Cardiac muscle cell (in vitro differentiated cells and primary cell): ENCODE measurements at places on chromosomes 2 and 18. TPM values are rescaled to one million over a fixed set of nuclear protein-coding genes. Genes with fewer than 3 reads are reported as not detected.

DNA sequence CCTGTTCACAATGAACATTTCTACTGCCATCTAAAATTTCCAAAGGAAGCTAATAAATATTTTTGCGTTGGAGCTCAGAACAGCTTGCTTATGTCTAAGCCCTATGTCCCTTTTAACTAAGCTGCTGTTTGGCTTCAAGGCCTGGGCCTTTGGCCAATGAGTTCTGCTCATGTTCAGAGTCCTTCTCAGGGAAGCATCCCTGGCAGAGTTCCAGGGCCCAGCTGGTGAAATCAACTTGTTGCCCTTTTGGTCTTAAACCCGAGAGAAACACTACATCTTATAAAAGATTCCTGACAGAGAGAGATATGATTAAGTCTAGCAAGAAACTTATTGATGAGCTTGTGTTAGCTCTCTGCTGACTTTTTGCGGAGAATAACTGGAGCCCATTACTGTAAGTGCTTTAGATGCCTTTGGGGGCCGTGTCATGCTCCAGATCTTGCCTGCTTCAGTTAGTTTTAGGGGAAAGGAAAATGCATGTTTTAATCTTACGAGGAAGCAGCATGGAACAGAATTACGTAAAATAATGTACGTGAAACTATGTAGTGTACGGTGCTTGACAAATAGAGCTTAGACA lies 102.5 kb upstream of the NOSTRIN start:
- H3K27me3 ChIP-seq: no peaks in the 10 kb centered on the region
- H3K4me3 ChIP-seq: no peak overlapping the region
- H3K36me3 ChIP-seq: no peaks in the 10 kb centered on the region
- DNase-seq: no peak
- no peak overlapping the region for H3K27ac ChIP-seq
- H3K4me1 ChIP-seq: no peaks in the 10 kb centered on the region

- H3K4me3 ChIP-seq: no peak overlapping the region
- no peaks in the 10 kb centered on the region for H3K36me3 ChIP-seq
- H3K4me1 ChIP-seq: no peaks in the 10 kb centered on the region
- no peaks in the 10 kb centered on the region for H3K27me3 ChIP-seq
- DNase-seq: no peak
Observed at GRCh38 chr2:217706095-217706494, 296.7 kb downstream of the TNS1 start.

DNA sequence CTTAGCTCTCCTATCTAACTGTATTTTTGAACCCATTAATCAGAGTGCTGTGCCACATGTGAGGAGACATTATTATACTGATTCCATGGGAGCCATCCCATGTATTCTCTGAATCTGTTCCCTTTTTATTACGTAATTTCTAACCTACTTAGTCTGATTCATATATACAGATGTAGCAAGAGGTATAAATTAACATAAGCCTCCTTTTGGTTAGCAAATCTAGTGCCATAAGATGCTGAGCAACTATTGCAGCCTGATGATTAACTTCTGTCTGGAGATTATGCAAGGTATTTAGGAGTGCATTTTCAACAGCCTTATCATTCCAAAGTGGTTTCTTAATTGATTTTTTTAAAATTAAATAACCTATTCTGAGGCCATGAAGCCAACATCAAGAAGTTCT lies 114.1 kb upstream of the MSH2 start:
- no peak overlapping the region for H3K4me3 ChIP-seq
- no peak overlapping the region for H3K27ac ChIP-seq

GRCh38 chr18:69717586-69717985 lies 230.1 kb downstream of the CD226 start:
- H3K4me1 ChIP-seq: no peaks in the 10 kb centered on the region
- H3K27ac ChIP-seq: no peak overlapping the region
- no peak for DNase-seq
- H3K4me3 ChIP-seq: no peak overlapping the region
- no peaks in the 10 kb centered on the region for H3K36me3 ChIP-seq

GRCh38 chr2:67612576-67613042 lies 215.5 kb downstream of the ETAA1 start:
- no peak overlapping the region for H3K4me3 ChIP-seq
- no peak overlapping the region for H3K27ac ChIP-seq
- no peaks in the 10 kb centered on the region for H3K27me3 ChIP-seq
- no peaks in the 10 kb centered on the region for H3K4me1 ChIP-seq

The ADGRF3 gene
- 0.33 and 0.56 TPM in 2 replicates for polyA plus RNA-seq

The RMC1 gene
- 18.3 and 28.0 TPM in 2 replicates for polyA plus RNA-seq

The NPPC gene
- 0.39 and 0.91 TPM in 2 replicates for polyA plus RNA-seq

DNA sequence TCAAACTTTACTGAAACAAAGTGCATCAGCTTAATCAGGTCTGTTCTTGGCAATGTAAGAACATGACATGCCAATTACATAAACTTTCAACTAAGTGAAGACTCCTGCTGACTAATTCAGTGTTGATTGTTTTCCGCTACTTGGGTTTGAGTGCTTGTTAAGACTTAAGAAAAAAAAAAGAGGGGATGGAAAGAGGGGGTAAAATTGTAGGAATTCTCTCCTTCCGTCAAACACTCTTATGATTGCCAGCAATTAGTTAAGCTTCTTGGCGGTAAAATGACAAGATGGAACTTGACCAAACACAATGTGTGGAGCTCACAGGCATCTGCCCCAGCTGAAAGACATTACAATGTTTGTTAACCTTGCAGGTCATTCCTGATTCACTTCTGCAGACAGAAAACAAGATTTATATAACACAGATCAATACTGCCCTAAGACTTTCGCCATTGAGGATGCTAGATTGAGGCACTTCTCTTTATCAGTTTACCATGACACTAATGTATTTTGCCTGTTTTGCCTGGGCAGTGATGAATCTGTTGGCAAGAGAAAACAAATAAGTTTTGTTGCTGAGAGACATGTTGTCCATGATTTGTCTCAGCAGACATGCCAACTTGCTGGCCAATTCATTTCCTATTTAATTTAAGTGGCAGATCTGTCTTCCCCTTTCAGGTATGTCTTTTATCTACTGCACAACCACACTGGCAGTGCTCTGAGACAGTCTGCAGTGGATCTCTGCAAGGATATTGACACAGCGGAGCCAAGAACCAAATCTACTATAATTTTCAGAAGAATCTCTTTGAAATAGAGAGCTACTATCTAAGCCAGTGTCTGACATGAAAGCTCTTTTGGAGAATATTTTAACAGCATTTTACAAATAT lies 410.0 kb upstream of the KCNH7 start:
- H3K36me3 ChIP-seq: no peaks in the 10 kb centered on the region
- H3K4me3 ChIP-seq: no peak overlapping the region

DNA sequence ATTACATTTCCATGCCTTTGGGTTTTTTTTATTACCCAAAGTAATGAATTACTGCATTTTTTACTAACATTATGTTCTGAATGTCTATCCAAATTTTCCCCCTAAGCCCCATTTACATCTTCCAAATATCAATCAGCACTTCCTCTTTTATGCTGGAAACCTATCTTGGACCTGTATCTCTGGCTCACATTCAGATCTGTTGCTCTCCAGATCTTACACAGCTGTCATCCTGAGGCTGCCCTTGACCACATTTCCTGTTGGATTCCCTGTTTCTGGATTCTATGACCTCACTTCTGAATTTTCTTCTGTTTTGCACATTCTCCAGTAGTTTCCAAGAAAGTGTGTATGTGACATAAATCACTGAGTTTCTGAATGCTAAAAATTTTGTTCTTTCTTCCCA lies 146.7 kb downstream of the PDE1A start:
- no peak overlapping the region for H3K4me3 ChIP-seq
- DNase-seq: no peak
- no peak overlapping the region for H3K27ac ChIP-seq
- no peaks in the 10 kb centered on the region for H3K27me3 ChIP-seq
- no peaks in the 10 kb centered on the region for H3K36me3 ChIP-seq

The PLEKHM3 gene
- polyA plus RNA-seq: 5.5 and 6.7 TPM in 2 replicates

- H3K27ac ChIP-seq: no peak overlapping the region
- no peaks in the 10 kb centered on the region for H3K36me3 ChIP-seq
- peaks cover 6% of the 10 kb centered on the region for H3K4me1 ChIP-seq
- no peak overlapping the region for H3K4me3 ChIP-seq
Observed at GRCh38 chr2:114724454-114724853, 282.0 kb downstream of the DPP10 start.

GRCh38 chr2:11478899-11479605 lies 13.1 kb upstream of the E2F6 start:
- no peak for DNase-seq
- no peaks in the 10 kb centered on the region for H3K4me1 ChIP-seq
- H3K36me3 ChIP-seq: no peaks in the 10 kb centered on the region
- H3K27me3 ChIP-seq: no peaks in the 10 kb centered on the region

GRCh38 chr18:9876867-9877654 lies 8.7 kb upstream of the TXNDC2 start:
- no peak overlapping the region for H3K4me3 ChIP-seq
- no peak overlapping the region for H3K27ac ChIP-seq
- no peaks in the 10 kb centered on the region for H3K36me3 ChIP-seq
- H3K4me1 ChIP-seq: peaks cover 9% of the 10 kb centered on the region

DNA sequence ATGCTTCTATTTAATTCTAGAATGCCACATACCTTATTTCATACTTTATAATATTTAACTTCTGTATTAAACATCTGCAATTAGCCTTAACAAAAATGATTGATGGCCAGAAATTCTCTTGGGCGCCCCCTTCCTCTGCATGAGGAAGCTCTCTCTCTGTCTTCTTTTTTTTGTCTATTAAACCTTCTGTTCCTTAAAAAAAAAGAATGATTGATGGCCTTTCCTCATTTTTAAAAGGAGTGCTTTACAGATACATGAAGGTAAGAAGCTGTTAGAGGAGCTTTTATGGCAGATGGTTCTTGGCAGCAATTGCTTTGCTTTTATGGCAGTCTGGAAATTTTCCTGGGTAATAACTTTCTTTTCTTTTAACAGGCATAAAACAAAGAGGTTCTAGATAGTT lies 526.9 kb downstream of the SLC4A3 start:
- H3K27ac ChIP-seq: no peak overlapping the region
- no peaks in the 10 kb centered on the region for H3K4me1 ChIP-seq
- no peak for DNase-seq
- H3K27me3 ChIP-seq: no peaks in the 10 kb centered on the region
- H3K36me3 ChIP-seq: no peaks in the 10 kb centered on the region

GRCh38 chr2:164933671-164934189 lies 21.6 kb downstream of the SLC38A11 start:
- no peak overlapping the region for H3K27ac ChIP-seq
- no peaks in the 10 kb centered on the region for H3K27me3 ChIP-seq
- H3K4me3 ChIP-seq: no peak overlapping the region
- H3K36me3 ChIP-seq: no peaks in the 10 kb centered on the region
- H3K4me1 ChIP-seq: peaks cover 16% of the 10 kb centered on the region
